ENCODE measurements at places on chromosomes 7 and 10.

GRCh38 chr10:28777911-28778310 lies 100.6 kb downstream of the BAMBI start:
- DNase-seq = no peak

DNA sequence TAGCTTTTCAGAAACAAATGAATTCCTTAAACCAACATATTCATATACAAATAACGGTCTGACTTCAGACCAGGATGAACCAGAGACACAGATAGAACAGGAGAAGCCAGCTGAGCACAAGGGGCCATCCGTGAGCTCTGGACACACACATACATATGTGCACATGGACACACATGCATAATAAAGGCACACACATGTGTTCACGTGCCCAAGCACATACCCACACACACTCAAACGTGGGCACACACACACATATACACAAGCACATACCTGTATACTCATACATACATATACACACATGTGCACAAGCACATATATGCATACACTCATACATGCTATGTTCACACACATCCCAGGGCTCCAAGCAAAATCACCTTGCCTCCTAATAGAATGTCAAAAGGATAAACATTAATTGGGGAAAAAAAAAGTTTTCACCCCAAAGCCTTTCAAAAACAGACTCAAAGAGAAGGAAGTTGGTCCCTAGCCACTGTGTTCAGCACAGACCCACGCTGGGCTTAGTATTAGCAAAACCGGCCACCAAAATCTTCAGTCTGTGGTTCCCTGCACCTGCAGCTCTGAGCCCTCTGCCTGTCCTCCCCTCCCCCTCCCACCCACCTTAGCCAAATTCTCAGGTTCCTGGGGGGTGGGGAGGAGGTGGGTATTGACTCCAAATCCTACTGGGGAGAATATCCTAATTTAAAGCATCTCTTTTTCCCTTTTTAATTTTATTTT lies 100.4 kb upstream of the MACROH2A2 start:
- DNase-seq = no peak

- no peak for DNase-seq
These were observed 233.8 kb upstream of the PPP2R2D start for GRCh38 chr10:131667047-131667446.

DNA sequence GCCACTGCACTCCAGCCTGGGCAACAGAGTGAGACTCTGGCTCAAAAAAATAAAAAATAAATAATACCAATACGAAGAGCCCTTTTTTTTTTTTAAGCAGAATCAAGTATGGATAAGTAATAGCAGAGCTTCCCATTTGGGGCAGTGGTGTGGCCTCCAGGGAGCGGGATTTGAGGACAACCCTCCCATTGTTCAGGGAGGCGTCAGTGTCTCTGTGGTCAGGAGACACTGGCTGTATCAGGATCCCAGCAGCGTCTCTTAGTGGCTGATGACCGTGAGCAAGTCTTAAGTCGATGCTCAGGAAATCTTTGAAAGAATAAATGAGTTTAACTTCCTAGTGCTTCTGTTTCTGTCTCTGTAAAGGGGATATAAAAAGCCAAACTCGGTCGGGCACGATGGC lies 25.2 kb upstream of the SH2B2 start:
- no peak for DNase-seq

DNA sequence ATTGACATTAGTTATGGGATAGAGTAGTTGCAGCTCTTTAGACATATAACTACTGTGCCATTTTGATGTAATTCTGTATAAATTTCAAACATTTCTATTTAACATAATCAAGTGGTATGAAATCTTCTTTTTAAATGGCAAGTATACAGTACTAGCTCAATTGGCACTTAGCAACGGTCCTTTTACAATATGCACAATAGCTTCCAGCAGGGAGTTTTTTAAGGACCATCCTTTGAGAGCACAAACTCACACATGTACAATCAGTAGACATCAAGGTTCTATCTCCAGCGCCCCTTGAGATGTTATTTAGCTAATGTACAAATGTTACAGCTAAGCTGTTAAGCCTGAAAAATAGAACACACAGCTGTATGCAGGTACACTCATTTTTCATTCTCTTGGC lies 480.7 kb downstream of the TFEC start:
- no peak for DNase-seq

Measured in effector CD4-positive, alpha-beta T cell (primary cell).